ENCODE measurements at places on chromosomes 13 and 19.
A peak's percentile ranks its signal among the peaks of the same experiment; 100 is the strongest.

DNA sequence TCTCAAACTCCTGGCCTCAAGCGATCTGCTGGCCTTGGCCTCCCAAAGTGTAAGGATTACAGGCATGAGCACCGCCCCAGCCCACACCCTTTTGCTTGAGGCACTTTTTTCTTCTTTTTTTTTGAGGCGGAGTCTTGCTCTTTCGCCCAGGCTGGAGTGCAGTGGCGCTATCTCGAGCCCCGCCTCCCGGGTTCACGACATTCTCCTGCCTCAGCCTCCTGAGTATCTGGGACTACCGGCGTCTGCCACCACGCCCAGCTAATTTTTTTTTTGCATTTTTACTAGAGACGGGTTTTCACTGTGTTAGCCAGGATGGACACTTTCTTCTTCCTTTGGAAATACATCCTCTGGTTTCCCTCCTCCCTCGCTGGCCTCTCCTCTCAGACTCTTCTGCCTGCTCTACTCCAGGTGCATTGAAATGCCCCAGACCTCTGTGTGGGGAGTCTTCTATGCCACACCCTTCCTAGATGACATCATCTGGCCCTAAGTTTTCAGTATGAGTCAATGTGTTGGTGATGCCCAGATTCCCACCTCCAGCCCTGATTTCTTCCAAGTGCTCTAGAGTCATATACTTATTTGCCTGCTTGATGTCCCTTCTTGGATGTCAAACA is 20.7 kb upstream of the TPT1 start:
- DNase-seq = no peak

DNA sequence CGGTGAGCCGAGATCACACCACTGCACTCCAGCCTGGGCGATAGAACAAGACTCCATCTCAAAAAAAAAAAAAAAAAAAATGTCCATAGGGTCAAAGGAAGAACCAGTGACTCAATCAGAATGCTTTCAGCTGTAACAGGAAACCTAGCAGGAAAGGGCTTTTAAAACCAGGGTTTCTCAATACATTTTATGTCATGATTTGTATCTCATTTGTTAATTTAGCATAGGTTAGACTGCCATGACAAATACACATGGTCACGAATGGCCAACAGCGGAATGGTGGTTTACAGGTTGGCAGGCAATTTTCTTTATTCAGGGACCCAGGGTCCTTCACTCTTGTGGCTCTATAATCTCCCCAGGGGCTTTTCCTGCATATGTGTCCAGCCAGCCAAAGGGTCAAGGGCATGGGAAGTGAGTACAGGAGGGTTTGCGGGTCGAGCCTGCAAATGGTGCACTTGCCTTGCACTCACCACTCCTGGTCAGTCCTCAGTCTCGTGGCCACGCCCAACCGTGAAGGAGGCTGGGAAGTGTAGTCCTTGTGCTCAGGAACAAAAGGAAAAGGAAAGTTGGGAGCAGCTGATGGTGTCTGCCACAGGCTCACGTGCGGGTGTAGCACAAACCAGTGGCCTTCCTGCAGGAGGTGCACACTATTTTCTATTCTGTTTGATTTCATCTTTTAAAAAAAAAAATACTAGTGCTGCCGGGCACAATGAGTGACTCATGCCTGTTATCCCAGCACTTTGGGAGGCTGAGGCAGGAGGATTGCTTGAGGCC is 14.8 kb downstream of the DHX34 start:
- DNase-seq = no peak

DNA sequence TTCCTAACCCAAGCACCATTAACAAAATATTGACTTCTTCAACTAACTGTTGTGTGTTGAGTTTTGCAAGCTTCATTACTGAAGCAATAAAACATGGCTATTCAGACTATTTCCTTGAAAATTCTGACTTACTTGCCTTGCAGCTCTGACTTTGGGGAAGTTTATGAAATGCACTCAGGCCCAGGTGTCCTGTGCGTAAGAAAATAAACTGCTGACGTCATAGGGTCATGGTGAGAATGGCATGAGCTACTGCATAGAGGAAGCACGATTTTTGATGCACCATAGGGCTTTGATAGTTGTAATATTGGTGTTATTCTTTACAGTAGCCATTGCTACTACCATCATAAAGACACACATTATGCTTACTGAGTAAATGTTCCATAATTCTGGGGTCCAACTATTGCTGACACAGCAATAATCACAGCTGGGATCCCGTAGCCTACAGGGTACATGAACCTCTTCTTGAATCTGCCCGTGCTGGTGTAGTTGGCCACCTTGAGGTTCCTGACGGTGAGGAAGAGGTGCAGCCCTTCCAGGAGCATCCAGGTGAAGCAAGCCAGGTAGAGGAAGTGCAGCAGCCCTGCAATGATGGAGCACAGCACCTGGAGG is 57.9 kb downstream of the MBD3L2B start:
- no peak for DNase-seq

DNA sequence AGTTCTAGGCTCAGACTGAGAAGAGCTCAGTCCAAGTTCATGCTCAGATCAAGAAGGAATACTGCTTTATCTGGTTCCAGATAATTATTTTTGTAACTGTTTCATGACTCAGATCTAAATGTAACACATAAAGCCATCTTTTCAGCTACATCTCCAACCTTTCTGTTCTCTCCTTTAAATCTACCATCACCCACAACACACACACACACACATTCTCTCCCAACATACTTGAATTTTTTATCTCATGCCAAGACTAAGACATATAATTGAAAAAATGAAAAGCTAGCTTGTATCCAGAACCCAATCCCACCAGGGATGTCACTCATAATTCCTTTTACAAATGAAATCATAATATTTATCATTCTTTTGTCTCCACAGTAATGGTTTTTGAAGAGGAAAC is 7.6 kb downstream of the KATNAL1 start:
- DNase-seq = no peak

GRCh38 chr13:89457977-89458376 is 1786.8 kb downstream of the SLITRK5 start:
- DNase-seq = peak; percentile 57

- no peak for DNase-seq
These were observed 2.3 kb upstream of the DACH1 start for GRCh38 chr13:71869274-71869673.

DNA sequence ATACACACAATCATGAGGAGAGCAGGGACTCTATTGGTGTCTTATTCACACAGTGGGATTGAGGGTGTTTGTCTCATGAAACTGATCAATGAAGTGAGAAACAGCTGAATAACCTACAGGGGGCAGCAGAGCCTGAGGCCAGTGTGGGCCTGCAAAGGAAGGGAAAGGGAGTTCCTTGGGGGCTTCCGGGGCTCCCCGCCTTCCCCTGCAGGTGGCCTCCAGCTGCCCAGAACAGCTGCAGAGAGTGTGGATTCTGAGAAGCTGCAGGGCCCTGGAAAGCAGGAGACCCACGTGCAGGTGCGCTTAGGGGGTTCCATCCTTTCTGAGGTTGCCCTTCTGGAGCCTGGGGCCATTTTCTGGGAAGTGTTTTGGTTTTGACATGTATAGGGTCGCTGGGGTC is 20.1 kb downstream of the ZNF763 start:
- DNase-seq = no peak

DNA sequence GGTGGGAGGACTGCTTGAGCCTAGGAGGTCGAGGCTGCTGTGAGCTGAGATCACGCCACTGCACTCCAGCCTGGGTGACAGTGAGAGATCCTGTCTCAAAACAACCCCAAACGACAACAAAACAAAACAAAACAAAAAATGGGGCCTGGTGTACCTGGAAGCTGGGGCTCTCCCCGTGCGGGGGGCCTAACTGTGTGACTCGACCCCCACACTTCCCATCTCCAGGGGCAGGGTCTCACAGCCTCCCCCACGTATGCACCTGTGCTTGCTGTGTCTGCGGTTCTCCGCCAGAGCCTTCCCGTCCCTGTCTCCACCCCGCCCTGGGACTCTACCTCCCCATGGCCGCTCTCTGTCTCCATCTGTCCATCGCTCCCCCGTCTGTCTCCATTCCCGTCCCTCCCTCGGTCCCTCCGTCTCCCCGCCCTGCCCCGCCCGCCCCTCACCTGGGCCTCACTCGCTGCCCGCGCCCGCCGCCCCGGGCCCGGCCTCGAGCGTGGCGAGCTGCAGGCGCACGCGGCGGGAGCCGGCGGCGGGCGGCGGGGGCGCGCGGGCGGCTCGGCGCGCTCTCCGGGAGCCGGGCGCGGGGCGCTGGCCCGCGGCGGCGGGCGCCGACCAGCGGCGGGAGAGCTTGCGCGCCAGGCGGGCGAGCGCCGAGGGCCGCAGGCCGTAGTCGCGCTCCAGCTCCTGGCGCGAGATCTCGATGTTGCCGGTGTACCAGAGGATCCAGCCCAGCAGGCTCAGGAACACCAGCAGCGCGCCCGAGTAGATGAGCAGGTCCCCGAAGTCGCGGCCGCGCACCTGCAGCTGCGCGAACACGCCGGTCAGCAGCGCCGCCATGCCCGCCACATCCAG is 587 bp downstream of the TMEM238 start:
- no peak for DNase-seq

GRCh38 chr19:46856062-46857022 is 4.5 kb upstream of the ARHGAP35 start:
- no peak for DNase-seq

GRCh38 chr13:41960211-41960636 is 685 bp downstream of the VWA8 start:
- no peak for DNase-seq

- DNase-seq = no peak
These were observed 25.8 kb downstream of the CACNG6 start for GRCh38 chr19:54017261-54017660.

DNA sequence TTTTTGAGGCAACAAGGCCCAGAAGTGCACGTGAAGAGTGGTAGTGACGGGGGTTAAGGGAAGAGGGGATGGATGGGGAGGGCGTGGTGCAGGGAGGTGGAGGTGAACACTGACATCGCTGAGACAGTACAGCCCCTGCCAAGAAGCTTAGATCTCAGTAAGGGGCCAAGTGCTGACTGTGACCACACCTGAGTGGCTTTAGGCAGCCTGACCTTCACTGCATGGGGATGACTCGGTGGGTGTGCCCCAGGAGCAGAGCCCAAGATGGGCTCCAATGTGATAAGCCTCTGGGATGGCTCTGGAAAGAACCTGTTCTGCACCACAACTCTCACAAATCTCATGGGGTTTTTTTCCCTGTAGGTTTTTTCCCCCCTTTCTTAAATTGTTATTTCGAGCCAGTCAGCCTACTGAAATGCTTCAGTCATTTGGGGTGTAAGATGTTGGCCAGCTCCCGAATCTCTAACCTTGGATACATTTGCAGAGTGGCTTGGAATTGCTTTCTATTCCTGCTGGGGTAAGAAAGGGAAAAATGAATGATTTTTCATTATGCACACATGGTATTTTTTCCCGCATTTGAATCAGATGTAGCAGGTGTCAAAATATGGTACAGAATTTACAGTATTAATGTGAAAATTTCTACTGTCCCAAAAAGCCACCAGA is 165.0 kb downstream of the TM9SF2 start:
- no peak for DNase-seq

DNA sequence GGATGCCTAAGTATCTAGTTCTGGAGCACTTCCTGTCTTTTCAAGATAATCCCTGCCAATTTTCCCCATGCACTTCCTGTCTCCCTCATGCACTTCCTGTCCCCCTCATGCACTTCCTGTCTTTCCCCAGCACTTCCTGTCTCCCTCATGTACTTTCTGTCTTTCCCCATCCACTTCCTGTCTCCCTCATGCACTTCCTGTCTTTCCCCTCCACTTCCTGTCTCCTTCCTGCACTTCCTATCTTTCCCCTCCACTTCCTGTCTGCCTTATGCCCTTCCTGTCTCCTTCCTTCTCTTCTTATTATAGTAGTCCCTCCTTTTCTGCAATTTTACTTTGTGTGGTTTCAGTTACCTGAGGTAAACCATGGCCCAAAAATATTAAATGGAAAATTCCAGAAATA is 3.0 kb upstream of the TNNT1 start:
- no peak for DNase-seq

- no peak for DNase-seq
These were observed at the start of gene GPR42 for GRCh38 chr19:35370722-35371121. Gene GPR42 (plus strand): TSS chr19:35371068. CDS start chr19:35371360, 292 bp downstream.

GRCh38 chr19:33325920-33326319 is 23.6 kb upstream of the CEBPA start:
- DNase-seq = no peak

- peak; percentile 76 for DNase-seq
These were observed 256.9 kb downstream of the SPRY2 start for GRCh38 chr13:80083853-80084676.

DNA sequence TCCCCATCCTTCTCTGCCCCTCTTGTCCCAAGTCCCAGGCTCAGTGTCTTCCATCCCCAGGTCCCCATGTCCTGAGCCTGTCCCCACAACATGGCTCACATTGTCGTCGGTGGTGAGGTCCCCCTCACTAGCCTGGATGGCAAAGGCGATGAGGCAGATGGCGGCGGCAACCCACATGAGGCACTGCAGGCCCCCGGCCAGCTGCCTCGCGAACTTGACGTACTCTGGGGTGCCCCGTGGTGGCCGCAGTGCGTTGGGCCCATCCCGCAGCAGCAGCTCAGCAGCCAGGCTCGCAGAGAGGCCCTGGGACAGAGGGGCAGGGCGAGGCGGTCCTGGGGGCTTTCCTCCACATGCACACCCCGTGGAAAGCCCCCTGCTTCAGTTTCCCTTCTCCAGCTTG is 1.1 kb downstream of the ATP4A start:
- no peak for DNase-seq

- peak; percentile 9 for DNase-seq
These were observed at the start of gene GSX1 for GRCh38 chr13:27792393-27793218. Gene GSX1 (plus strand): TSS chr13:27792483. CDS start chr13:27792691, 208 bp downstream.

- no peak for DNase-seq
These were observed 16.6 kb upstream of the LRP3 start for GRCh38 chr19:33177417-33177979.

- no peak for DNase-seq
These were observed 18.6 kb downstream of the C19orf12 start for GRCh38 chr19:29696565-29696846.

- DNase-seq = peak; percentile 34
These were observed 125.1 kb downstream of the NALCN start for GRCh38 chr13:101291206-101291605.

DNA sequence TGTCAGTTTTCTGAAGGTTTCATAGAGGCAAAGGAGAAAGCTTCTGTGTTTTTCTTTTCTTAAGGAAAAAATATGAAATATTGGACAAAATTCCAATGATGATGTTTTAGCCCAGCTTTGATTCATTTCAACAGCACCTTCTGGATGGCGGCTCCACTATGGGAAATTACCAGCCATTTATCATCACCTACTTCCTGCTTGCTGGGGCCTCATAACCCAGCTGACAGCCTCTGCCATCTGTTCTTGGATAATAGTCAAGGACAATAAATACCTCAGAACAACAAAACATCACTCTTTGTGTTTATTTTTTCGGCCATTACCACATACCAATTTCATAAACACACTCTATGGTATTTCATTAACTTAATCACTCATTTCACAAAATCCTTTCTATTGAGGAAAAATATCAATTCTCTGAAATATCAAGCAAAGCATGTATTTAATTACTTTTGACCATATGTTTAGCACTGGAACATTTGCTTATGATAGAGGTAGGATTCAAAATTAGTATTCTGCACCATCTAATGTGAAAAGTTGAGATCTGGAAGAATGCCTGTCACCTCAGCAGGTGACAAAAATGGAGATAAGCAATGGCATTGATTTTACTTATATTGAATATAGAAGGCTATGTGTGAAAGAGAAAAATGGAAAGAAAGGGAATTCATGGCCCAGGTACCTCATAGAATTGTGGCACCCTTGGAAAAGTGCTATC is 629.7 kb downstream of the LIG4 start:
- no peak for DNase-seq

All from non-pigmented ciliary epithelial cell (primary cell).